ENCODE measurements at places on chromosomes 4 and X.

GRCh38 chr4:102295153-102295862, 50.0 kb downstream of the SLC39A8 start:
- no peak for DNase-seq

DNA sequence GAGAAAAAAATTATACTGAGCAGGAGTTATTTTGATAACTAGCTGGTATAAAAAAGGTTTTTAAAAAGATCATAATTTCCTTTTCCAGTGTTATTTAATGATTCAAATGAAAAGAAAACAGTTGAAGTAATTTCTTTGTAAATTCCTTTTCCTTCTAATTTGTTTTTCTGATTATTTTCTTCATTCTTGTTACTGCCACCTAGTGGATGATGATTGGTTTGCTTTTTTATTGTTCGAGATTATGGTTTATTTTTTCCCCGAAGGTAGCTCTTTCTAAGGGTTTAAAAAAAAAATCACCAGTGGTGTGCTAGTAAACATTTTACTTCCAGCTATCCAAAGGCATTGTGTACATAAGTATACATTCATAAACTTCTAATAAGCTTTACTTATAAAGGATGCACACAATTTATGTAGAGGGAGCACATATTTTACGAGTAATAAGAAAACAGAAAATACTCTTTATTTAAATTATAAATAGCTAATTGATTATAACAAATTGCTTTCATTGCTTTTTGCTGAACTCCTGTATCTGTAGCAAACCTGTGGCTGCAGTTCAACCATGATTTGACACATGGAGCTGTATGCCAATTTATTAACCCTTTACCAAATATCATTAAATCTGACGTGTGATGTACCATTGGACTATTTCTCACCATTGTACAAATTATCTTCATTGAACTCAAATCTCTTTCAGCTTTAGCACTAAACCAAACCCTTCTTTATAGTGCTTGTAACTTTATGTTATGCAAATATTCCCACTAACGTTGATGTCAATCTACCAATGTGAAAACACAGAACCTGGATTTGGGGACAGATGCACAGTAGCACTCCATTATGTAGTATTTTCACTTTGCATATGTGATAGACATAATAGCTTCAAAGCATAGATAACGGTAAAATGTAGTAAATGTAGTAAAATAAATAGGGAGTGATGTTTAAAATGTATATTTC, 97.8 kb upstream of the ANK2 start:
- no peak for DNase-seq

- no peak for DNase-seq
Observed at GRCh38 chrX:103309860-103310554, 783 bp downstream of the BEX2 start.

GRCh38 chr4:1193206-1194009, 21.0 kb upstream of the SPON2 start:
- no peak for DNase-seq

GRCh38 chr4:142607976-142608375, 238.1 kb downstream of the INPP4B start:
- no peak for DNase-seq

DNA sequence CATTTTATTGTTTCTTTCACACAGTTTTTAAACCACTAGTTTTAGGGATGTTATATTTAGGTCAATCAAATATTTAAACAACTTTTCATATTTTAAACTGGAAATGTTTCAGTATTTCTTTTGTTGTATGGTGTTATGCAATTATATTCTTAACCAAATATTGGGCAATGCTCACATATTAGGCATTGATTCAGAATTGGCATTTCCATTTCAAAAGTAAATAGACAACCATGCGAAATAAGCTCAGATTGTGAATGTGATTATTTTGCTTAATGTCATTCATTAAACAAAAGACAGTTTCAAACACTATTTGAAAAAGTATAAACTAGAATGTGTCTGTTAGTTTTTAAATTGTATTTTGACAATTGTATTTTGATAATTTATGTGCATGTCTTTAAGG, 36.9 kb downstream of the ARAP2 start:
- no peak for DNase-seq

- peak; percentile 31 for DNase-seq
Observed at GRCh38 chr4:155787113-155787710, 28.4 kb downstream of the GUCY1B1 start.

DNA sequence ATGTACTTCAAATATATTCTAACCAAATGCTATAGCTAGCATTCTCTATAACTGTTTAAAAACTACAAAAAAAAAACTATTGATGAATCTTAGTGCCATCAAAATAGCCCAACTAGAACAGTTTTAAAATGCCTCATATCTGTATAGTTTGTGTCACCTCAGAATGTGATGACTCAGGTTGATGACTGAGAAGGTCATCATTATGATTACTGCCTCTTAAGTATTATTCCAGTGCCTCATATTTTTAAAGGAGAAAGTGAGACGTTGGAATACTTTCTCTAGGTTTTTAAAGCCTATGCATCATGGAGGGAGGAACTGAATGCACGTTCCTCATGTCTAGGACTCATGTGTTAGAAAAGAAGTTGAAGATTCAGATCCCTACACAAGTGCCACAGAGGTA, 88.2 kb downstream of the TMA16 start:
- DNase-seq = no peak

Measured in HAP-1 (cell line).